ENCODE measurements at places on chromosomes 3 and 15.
A peak's percentile ranks its signal among the peaks of the same experiment; 100 is the strongest.

GRCh38 chr3:45035441-45036301 lies 9.6 kb downstream of the CLEC3B start:
- DNase-seq, result no peak

DNA sequence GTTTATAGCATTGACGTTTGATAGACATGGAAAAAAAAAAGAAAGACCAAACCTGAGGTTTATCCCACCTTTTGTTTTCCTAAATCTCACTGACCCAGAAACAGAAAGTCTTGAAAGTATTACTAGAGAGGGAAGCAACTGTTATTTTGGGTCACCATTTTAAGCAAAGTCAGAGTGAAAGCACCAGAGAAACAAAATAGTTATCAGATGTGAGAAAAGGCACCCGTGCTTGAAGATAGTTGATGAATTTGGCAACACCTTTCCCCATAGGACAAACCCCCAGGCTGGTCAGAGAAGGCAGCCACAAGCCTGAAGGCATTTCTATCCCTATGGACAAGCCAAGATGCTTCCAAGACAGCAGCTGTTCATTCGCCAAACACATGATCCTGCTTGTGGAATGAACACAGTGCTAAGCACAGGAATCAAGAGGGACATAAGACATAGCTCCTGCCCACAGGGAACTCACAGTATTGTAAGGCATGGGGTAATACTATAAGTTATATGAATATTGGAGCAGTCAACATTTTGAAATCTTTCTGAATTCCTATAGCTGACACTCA lies 170.9 kb downstream of the ERC2 start:
- DNase-seq, result no peak

GRCh38 chr15:39616731-39617455 lies 36.0 kb downstream of the THBS1 start:
- DNase-seq, result no peak

GRCh38 chr15:62896969-62897486 lies 145.5 kb upstream of the TPM1 start:
- peak; percentile 94 for DNase-seq

DNA sequence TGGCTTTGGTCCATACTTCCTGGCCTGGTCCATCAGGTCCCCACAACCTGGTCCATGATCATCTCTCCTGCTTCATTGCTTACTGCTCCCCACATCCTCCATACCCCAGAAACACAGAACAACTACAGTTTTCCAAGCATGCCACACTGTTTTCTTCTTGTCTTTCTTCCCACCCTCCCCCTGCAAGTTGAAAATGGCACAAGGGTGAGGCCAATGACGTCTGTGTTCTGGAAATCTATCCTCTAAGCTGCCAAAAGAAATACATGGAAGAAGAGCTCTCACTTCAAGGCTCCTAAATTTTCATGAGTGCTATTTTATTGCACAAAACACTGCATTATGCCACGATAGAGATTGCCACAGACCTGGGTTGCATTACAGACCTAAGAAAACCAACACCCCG lies 404.4 kb downstream of the VPS13C start:
- DNase-seq, result no peak

DNA sequence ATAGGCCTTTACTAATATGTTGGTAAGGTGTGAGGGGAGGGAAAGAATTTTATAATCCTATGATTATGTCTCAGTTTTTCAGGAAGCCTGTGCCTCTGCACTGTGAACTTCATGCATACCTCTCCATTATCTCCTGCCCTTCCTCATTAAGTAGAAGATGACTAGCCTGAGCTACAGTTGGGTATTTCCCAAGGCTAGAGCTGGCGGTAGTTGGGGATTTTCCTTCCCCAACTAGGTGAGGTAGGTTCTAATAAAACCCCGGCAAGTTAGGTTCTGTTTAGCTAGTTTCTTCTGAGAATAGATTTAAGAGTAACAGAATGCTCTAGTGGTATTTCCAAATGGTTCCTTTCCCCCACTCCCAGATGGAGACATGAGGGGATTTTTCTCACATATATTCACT lies 414.5 kb downstream of the GRM7 start:
- DNase-seq, result no peak

GRCh38 chr15:60612400-60613048 lies 133.6 kb upstream of the ICE2 start:
- DNase-seq, result no peak

- DNase-seq, result no peak
These were observed 8.8 kb downstream of the SLC51A start for GRCh38 chr3:196225086-196225485.

GRCh38 chr3:64743156-64743886 lies 55.5 kb upstream of the ADAMTS9 start:
- no peak for DNase-seq

GRCh38 chr15:64146041-64146440 lies 5.5 kb upstream of the SNX22 start:
- DNase-seq, result no peak

All from mucosa of gallbladder (tissue), 1 donor.